Esophagus squamous epithelium (tissue), 5 donors: ENCODE measurements at places on chromosomes 3 and 15.

DNA sequence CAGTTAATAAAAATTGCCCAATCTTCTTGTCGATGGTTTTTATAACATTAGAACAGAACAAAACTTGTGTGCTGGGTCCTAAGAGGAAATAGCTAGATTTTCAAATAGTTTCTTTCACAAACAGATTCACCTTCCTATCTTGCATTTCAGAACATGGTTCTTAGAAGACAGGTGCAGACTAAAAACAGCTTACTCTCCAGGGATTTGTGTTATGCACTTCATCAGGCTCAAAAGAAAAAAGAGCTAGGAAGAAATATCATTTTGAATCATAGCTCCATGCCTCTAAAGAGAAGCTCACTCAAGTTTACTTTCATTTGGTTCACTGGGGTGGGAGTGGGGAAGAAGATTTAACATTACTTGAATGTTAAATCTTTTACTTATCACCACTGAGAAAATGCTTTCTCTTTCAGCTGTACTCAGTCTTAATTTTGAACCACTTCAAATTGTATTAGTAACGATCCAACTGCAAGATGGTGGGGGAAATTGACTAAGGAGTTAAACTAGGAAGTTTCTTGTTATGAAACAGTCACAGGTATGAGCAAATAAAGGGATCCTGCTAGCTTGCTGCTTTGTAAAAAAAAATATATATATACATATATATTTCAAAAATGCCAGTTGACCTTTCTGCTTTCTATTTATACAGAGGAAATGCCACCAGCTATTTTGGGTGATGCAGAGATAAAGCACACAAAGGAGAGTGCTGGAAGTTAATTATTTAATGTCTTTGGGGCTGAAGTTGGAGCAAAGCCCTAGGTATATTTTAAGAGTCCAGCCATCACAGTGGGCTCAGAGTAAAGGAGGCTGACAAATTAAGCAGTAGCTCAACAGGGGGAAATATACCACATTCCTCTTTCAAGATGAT lies 28.3 kb upstream of the NUDT16 start:
- DNase-seq: no peak

DNA sequence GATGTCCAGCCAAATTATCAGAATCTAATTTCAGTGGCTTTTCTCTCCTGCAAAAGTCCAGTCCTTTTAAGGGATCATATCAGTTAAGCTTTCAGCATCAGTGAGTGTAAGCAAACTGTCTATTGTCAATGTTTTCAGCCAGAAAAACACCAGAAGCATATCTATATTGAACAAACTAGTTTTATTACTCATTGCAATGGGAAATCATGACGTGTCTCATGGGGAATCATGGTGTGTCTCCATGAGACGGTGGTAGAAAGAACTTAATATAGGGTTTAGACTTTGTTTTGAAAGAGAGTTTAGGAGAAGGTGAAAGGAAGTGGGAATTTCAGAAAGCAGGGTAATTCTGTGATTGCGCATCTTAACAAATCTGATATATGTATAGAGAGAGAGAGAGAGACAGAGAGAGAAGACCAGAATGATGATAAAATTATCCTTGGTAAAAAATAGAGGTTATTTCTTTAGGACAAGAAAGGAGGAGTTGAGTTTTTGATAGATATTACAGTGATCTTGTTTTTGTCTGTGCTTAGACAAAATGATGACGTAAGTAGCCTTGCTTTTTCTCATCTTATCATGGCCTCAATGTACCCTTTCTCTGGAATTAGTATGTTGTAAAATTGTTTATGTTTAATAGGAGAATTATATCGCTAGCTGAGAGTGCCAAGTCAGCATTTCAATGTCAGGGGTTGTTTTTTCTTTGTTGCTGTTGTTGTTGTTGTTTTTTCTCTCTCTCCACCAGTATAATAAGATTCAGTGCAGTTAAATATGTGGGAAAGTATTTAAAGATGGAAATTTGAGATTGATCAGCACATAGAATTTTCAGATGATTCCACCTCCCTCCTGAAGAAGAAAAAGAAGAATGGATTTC lies 129.9 kb upstream of the OSTN start:
- DNase-seq: no peak

- no peak for DNase-seq
Observed at GRCh38 chr3:11949351-11949750, 54.8 kb upstream of the SYN2 start.

DNA sequence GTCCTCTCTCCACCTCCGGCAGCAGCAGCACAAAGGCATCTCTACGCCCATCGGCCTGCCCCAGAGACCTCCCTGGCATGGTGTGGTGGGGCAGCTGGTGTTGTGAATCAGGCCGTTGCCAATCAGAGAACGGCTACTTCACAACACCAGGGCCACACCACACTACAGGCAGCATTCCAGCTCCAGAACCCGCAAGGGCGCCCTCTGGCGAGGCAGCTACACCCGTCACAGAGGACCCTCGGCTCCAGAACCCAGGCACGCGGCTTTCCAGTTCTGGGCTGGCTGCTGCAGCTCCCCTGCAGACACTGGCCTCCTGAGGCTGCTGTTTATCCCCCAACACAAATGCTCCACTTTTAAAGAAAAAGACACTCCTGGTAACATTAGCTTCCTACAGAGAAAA lies 127.5 kb upstream of the TOPAZ1 start:
- DNase-seq: no peak

GRCh38 chr3:30631243-30631904 lies 25.0 kb downstream of the TGFBR2 start:
- no peak for DNase-seq

DNA sequence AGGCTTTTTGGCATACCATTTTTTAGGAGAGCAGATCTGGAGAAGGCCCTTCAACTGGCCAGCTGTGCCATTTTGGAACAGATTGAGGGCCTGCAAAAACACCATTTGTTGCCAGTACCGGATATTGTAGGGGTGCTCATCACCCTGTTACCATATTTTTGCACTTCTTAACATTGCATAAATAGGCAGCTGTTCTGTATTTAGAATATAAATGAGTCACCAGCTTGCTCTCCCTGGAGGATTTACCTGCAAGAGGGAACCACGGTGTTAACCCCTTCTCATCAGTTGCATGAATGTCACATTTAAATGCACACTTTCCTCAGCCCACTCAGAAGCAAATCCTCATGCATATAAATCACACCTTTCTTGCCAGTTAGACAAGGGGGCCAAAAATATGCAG lies 435.6 kb downstream of the ROBO2 start:
- no peak for DNase-seq

GRCh38 chr3:14225421-14225820 lies 46.8 kb downstream of the LSM3 start:
- no peak for DNase-seq

DNA sequence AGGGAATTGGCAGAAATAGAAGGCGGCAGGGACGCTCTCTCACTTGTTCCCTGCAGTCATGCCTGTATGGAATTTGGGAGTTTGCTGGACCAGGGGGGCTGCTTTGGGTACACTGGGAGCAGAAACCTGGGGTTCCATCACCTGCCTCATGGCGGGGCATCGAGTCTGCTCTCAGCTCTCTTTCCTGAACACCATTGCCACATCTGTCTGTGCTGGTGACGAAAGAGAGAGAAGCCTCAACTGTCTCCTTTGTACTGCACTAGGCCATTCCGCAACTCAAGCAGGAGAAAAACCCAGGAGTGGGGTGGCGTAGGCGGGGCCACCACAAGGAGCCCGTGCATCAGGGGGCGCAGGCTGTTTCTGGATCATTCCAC lies 14.0 kb downstream of the TMEM158 start:
- no peak for DNase-seq

DNA sequence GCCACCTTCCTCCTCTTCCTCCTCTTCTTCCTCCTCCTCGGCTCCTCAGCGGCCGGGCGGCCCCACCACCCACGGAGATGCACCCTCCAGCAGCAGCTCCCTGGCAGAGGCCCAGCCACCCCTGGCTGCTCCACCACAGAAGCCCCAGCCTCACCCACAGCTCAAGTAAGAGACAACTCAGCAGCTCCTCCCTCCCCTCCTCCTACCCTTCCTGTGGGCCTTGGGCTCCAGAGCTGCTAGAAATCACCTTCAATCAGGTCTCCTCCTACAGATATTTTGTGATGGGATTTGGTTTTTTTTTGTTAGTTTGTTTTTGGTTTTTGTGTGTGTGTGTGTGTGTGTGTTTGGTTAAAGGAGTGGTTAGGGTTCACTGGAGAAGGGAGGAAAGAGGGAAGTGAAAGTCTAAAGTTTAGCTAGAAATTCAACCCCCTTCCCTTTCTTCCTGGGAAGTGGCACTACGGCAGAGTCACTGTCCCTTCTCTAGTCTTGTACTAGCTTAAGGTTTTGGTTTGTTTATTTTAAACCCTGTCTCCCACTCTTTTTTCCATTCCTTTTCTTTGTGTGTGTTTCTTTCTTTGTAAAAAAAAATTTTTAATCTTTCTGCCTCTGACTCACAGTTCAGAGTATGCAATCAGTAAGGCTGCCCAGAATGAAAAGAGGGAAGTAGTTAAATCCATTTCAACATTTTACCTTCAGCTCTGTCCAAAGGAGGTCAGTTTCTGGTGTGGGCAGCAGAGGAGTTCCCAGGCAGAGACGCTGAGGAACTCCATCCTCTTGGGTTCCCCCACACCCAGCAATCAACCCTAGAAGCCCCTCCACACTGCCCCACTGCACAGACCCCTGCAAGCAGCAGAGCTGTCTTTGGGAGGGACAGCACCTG lies 29.0 kb upstream of the TIMP4 start:
- DNase-seq: no peak

- DNase-seq: no peak
Observed at GRCh38 chr3:110774496-110775265, 296.9 kb upstream of the NECTIN3 start.

DNA sequence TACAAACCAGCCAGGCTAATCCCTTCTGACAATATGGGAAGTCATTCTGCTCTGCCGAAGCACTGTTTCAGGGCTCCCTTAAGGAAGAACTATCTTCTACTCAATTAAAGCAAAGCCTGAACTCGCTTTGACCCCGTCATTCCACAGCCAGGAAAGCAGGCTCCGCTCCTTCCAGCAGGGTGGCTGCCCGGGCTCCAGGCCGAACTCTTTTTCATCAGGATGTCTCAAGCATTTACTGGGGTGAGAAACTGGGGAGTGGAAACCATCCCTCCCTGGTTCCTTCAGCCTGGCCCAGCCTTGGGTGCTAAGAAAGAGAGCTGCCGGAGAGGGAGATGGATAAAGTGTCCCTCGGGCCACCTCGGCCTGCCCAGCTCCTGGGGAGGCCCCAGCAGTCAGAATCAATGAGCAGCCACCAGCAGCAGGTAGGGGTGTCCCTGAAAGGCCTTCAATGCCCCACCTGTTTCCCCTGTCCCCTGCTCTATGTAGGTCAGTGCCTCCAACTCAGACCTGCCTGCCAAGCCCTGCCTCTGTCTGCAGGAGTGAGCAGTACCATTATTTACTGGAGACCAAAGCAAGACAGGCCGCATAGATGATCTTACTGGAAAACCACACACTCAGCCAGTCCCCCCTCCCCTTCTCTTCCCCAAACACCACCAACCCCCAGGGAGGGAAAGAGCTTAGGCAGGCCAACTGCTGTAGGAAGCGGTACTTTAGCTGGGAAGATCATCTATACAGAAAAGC lies 225.6 kb upstream of the TLE3 start:
- DNase-seq: no peak

DNA sequence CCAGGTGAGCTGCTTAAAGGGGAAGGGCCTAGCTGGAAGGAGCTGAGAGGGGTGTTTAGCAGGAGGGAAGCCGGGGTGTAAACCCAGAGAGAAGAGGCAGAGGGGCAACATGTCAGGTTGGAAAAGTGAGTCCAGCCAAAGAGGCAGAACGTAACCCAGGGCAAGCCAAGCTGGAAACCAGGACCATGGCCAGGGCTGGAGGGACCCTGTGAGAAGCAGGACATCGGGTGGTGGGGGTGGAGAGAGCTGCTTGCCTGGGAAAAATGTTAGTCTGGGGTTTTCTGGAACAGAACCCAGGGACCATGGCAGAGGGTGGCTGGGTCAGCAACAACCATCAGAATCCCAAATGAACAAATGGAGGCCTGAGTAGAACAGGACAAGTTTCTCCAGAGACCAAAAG lies 32.6 kb downstream of the SEMA5B start:
- no peak for DNase-seq

GRCh38 chr3:35596335-35596995 lies 42.9 kb upstream of the ARPP21 start:
- DNase-seq: no peak

DNA sequence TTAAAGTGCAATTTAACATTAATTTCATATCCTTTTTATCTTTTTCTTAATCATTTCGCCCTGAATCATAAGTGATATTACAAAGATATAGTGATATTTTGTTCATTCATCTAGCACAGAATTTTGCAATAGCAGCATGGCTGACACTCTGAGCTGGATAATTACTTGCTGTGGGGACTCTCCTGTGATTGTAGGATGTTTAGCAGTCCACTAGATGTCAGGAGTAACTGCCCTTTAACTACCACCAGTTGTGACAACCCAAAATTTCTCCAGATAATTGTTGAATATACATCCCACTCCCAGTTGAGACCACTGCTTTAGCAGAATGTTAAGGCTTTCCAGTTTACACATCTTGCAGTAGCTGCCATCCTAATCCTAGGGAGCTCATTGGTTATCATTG lies 196.8 kb upstream of the MBNL1 start:
- no peak for DNase-seq

GRCh38 chr15:92324101-92324963 lies 69.3 kb upstream of the ST8SIA2 start:
- DNase-seq: no peak

GRCh38 chr3:66480666-66481065 lies 20.2 kb downstream of the LRIG1 start:
- DNase-seq: no peak

DNA sequence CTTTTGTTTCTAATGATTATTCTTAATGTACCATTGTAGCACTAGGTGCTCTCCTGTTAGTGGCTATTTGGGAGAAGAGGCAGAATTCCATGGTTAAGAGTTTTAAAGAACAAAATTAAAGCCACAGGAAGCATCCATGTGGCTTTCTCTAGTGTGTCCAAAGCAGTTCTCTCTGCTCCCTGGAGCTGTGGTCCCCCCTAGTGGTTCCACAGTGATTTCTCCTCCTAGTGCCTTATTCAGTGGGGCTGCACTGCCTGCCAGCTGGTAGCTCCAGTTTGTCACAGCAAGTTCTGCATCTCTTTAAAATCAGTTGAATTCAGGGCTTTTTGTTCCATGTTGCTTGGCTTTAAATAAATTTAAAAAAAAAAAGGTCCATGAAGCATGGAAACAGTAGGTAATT lies 39.6 kb upstream of the FAM98B start:
- no peak for DNase-seq

DNA sequence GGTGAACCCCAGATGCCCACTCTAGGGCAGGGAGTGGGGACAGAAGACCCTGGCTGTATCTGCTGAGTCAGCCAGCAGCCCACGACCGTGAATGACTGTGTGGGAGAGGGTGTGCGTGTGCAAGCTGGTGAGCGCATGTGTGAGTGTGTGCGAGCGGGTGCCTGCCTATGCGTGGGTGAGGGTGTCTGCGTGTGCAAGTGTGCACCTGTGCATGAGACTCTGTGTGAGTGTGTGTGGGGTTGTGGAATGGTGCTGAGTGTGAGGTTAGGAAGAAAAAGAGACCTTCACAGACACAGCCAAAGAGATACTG lies 149.2 kb downstream of the RAB11A start:
- DNase-seq: no peak

DNA sequence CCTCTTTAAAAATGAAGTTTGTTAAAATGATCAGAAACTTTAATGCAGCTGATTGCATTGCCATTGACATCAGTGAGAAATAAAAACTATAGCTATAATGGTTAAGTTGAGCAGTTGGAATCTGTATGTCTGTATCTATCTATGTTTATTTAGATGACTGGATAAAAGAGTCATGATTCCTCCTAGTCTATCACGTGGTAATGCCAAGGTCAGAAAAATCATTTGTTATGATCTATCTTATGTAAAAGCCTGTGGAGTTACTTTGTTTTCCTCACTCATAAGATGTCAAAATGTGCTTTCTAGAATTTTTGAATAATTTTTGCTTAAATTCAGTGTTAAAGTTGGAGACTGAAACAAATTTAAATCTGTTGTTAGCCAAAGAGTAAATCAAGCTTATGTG lies 63.3 kb downstream of the MBNL1 start:
- DNase-seq: no peak
